BJ (cell line): ENCODE measurements at places on chromosomes 4 and X. TPM values are rescaled to one million over a fixed set of nuclear protein-coding genes. Genes with fewer than 3 reads are reported as not detected.

The ARMCX6 gene
- 64.4 and 92.0 TPM in 2 replicates for polyA plus RNA-seq

The PITX2 gene
- polyA plus RNA-seq = 0.56 and 1.1 TPM in 2 replicates

- no peak for DNase-seq
These were observed 92.2 kb upstream of the TRIM2 start for GRCh38 chr4:153112041-153112441.

DNA sequence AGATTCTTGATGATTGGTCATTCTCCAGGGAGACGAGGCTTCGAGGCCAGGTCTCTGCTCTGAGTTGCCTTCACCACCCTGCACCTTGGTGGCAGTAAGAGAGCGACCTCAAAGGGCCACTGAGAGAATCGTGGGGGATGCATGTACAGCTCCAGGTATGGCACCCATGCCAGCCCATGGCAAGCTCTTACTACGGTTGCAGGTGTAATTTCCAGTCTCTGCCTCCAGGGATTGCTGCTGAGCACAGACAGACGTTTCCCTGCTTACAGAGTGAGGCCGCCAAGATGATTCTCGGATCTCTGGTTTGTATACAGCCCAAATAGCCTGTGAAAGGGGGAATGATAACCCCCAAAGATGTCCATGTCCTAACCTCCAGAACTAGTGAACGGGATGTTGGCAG, 16.3 kb upstream of the DRD5 start:
- no peak for DNase-seq

GRCh38 chr4:75030649-75031235, 97.8 kb downstream of the PARM1 start:
- no peak for DNase-seq
